ENCODE measurements at places on chromosomes 6 and 20.

GRCh38 chr20:56506103-56506502 is 18.4 kb upstream of the FAM209A start:
- DNase-seq = no peak

- peak; percentile 85 for DNase-seq
Measured at GRCh38 chr6:5084781-5085647, at the start of gene PPP1R3G. Gene PPP1R3G (plus strand): TSS chr6:5085341. CDS start chr6:5085486, 145 bp downstream.

- DNase-seq = peak; percentile 32
Measured at GRCh38 chr6:128491100-128491581, 29.3 kb downstream of the PTPRK start.

GRCh38 chr6:88807622-88808021 is 155.8 kb downstream of the RNGTT start:
- no peak for DNase-seq

- DNase-seq = no peak
Measured at GRCh38 chr20:54267483-54268003, 59.7 kb downstream of the PFDN4 start.

DNA sequence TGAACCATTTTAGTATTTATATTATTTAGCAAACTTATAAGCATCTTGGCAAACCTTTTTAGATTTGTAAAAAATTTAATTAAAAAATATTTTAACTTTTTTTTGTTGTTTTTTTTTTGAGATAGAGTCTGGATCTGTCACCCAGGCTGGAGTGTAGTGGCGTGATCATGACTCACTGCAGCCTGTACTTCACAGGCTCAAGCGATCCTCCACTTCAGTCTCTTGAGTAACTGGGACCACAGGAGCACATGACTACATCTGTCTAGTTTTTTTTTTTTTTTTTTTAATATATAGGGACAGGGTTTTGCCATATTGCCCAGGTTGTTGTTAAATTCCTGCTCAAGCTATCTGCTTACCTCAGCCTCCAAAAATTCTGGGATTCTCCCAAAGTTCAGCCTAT is 161.1 kb downstream of the EYS start:
- no peak for DNase-seq
